Activated naive CD4-positive, alpha-beta T cell treated with anti-CD3 and anti-CD28 coated beads for 36 hours (primary cell): ENCODE measurements at places on chromosomes 6 and 20. TPM values are rescaled to one million over a fixed set of nuclear protein-coding genes. Genes with fewer than 3 reads are reported as not detected.

GRCh38 chr6:51463321-51463720 lies 624.1 kb downstream of the PKHD1 start:
- DNase-seq, result no peak

GRCh38 chr20:17543531-17544131 lies 12.5 kb upstream of the BFSP1 start:
- DNase-seq, result no peak

DNA sequence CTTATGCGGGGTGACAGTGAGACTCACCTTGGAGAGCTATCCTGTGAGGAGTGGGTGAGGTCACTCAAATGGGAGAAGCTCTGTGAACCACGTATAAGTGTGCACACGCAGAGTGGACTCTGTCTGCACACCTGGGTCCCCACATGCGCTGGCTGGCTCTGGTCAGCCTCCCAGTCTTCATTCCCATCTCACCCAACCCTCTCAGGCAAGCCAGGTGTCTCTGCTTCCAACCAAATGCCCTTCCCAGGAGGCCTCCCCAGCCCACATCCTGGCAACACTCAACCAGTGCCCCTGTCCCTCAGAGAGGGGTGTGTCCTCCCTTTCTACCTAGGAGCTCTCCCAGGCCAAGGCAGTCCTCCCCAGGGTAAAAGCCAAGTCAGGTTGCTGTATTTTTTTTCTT lies 8.0 kb upstream of the PI16 start:
- DNase-seq, result no peak

DNA sequence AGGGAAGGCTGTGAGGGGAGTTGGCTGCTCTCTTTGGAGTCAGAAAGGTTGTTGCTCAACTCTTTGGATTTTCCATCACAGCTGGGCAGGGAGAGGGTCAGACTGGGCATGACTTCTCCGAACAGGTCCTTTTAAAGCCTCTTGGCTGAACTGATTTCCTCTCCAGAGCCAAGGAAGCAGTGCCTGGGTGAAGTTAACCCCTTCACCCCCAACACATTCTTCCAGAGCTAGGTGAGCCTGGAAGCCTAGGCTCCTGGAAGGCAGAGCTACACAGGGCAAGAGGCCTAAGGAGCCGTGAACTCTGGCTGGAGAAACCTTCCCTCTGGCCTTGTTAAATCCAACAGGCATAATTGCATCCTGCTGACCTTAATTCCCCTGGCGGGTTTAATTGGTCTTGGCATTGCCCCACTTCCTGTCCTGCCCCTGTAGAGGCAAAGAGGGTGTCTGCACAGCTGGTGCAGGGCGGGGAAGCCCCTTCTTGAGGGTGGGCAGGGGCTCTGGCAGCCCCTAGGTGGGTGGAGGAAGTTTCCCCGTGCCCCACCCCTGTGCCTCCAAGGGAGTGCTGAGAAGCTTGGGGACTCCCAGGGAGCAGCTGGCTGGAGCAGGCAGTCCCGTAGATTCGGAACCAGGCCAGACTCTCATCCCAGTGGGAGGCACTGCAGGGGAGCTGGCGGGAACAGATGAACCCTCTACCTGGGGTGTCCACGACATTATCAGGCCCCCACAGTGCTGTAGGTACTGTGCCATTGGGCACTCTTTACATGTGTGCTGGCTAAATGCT lies 3.6 kb upstream of the MYLK2 start:
- DNase-seq, result no peak

- DNase-seq, result peak; percentile 86
These were observed 4.4 kb upstream of the RPS21 start for GRCh38 chr20:62382306-62383198.

DNA sequence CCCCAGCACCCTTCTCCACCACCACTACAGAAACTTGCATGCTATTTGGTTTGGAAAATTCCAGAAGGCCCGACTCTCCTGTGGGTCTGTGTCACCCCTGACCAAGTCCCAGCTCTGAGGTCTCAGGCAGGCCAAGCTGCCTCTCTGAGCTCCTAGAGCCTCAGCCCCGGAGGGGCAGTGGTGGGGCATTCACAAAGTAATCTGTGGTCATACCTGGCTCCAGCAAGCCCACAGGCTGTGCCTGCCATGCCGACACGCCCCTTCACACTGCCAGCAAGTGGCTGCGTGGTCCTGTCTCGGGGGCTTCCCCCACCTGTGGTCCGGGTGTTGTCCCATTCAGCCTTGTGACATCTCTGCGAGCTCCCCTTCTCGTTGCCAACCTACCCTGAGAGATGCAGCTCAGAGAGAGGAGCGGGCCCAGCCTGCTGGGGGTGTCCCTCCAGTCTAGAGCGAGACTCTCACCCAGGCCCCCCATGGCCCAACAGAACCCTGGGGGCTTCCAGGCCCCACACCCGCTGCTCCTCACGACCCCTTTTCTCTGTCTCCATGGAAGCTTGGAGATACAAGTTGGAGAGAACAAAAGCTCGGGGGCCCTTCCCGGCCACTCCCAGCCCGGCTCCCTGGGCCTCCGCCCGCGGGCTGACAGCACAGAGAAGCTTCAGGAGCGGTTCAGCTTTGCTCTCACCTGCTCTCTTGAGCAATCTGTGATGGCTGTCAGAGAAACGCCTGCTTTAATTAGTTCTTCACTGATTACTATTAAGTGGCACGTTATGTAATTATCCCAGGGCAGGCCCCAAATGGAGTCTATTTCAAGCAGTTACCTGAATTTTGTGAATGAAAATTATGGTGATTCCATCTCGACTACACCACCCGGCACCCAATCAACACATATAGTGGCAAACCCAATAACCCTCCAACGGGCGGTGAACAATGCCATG lies 147.7 kb upstream of the PHACTR3 start:
- no peak for DNase-seq

GRCh38 chr20:18773566-18773965 lies 40.0 kb upstream of the SCP2D1 start:
- no peak for DNase-seq

GRCh38 chr20:36313476-36313875 lies 7.3 kb downstream of the DLGAP4 start:
- no peak for DNase-seq

The NOTCH4 gene
- not detected for total RNA-seq

The PLA2G7 gene
- total RNA-seq, result not detected

The MYL9 gene
- not detected for total RNA-seq

The MRAP2 gene
- total RNA-seq, result not detected
